Stimulated activated CD8-positive, alpha-beta memory T cell treated with anti-CD3 and anti-CD28 coated beads, Interleukin-7, amount 100 ng/mL, for 4 hours (primary cell): ENCODE measurements at places on chromosomes 6 and 20.

- DNase-seq, result no peak
Observed at GRCh38 chr6:111662072-111662793, 56.6 kb upstream of the TRAF3IP2 start.

GRCh38 chr6:152815230-152815872 lies 64.8 kb downstream of the VIP start:
- no peak for DNase-seq

GRCh38 chr6:167799033-167799821 lies 27.5 kb upstream of the AFDN start:
- DNase-seq, result no peak

DNA sequence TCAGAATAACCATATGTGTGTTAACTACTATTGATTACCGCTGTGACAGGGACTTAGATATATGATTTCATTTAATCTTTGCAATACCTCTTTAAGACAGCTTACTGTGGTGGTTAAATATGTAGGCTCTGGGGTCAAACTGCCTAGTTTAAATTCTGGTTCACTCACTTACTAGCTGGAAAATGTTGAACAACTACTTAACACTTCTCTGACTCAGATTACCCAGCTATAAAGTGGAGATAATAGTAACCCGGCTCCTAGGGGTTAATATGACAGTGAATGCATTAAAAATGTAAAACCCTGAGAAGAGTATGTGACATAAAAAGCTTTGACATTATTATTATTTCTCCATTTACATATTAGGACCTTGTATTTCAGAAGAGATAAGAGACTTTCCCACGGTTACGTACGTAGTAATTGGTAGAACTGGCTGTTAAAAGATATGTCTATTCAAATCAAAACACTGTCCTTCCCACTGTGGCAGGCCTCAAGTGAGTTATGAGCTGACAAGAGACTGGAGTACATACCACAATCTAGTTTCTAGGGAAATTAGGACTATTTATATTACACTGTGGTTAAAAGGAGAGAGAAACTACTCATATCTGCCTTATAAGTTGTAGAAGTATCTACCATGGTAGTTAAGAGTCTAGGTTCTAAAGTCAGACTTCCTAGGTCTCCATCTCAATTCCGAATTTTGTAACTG lies 4.4 kb upstream of the PLCB1 start:
- DNase-seq, result no peak

DNA sequence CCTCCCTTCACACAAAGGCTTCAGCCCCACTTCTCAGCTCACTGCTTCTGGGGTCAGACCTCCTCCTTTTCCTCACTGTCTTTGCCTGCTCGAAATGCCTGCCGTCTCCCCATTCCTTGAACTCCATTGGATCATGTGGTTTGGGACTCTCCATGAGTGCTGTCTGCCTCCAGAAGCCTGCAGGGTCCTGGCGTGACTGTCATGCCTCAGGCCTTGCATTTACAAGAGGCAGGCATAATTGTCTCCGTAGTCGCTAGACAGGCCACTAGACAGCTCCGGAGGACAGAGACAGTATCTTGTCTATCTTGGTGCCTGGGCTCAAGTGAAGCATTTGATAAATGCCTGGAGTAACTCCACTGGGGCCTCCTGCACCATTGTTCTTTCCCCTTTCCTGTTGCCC lies 15.3 kb downstream of the PNLDC1 start:
- no peak for DNase-seq

GRCh38 chr20:61756966-61757677 lies 308.6 kb downstream of the TAF4 start:
- no peak for DNase-seq
